Fibroblast of skin of back (primary cell): ENCODE measurements at places on chromosomes 5 and 9.
A peak's percentile ranks its signal among the peaks of the same experiment; 100 is the strongest.

GRCh38 chr5:112551419-112552032, 132.4 kb upstream of the EPB41L4A start:
- DNase-seq, result peak; percentile 56

GRCh38 chr5:82341325-82341724, 63.2 kb upstream of the RPS23 start:
- DNase-seq, result no peak

GRCh38 chr9:93305497-93306020, 121.6 kb downstream of the WNK2 start:
- no peak for DNase-seq

DNA sequence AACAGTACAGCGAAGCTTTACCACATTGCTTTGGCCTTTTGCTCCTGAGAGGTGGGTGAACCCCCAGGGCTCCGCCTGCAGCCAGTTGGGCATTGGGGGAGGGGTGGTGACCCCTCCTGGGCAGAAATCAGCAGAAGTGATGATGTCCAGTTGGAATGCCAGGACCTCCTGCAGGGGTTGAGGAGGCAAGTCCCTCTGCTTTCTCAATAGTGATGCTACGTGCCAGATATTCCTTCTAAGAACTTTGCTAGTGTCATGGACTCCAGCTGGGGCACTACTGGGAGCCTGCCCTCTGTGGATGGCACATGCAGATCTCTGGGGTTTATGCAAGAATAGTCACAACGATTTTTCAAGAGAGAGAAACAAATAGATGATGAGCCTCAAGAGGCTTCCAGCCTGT, 95.6 kb downstream of the NDFIP1 start:
- no peak for DNase-seq

DNA sequence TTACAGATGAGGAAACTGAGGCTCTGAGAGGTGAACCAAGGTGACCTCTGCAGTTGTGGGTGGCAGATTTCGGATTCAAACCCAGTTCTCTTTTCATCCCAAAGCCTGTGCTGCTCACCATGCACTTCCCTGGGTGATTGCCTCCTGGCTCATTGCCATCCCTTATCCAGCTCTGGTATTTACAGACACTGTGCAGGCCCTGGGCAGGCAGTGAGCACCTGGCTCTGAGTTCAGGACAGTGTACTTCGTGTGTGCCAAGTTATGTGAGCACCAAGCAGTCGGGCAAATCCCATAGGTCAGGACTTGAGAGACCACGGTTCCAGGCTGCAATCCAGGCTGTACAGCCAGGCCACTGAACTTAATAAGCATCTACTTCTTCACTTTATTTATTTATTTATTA, 1.4 kb downstream of the LRSAM1 start:
- DNase-seq, result no peak

- DNase-seq, result peak; percentile 8
Observed at GRCh38 chr9:34047864-34048726, 592 bp downstream of the UBAP2 start.

DNA sequence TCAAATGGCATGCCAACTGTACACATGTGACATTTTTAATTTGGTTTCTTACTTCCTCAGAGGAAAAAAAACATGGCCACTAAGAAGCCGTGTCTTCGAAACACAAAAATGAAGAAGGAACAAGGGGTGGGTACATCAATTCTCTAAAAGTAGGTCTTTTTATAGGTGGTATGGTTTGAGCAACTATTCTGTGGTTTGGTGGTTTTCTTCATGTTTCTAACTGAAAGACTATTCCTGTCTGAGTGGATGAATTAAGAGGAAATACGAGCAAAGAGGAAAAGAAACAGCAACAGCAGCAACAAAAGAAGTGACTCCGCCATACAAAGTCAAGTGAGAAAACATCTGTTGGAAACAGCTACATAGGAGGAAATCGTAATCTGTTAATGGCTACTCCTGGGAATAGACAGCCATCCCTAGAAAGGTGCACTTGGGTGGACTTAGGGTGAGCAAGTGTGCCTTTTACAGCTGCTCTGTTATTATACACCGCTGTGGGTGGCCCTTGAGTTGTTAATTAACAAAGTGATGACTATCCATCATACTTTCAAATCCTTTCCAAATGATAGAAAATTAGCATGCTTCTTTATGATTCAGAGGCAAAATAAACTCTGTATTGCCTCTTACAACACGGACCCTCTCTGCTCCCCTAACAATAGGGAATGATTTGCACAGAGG, 575.8 kb downstream of the TLE1 start:
- no peak for DNase-seq

DNA sequence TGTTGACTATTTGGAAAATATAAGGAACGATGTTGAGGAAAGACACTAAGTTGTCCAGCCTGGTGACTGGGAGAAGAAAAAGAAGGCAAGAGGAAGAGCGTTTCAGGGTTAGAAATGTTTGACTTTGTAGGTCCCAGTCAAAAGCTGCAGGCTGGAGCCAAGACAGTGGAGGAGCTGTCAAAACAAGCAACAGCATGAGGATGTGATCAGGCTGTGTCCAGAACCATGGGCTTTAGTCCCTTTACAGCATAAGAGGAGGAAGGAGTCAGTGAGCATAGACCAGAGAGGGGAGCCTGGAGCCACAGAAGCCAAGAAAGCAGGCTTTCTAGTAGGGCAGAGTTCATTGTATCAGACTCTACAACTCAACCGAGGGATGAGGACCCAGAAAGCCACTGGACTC, 658.5 kb downstream of the BNC2 start:
- no peak for DNase-seq

GRCh38 chr5:154228696-154229095, 38.2 kb downstream of the GALNT10 start:
- no peak for DNase-seq

DNA sequence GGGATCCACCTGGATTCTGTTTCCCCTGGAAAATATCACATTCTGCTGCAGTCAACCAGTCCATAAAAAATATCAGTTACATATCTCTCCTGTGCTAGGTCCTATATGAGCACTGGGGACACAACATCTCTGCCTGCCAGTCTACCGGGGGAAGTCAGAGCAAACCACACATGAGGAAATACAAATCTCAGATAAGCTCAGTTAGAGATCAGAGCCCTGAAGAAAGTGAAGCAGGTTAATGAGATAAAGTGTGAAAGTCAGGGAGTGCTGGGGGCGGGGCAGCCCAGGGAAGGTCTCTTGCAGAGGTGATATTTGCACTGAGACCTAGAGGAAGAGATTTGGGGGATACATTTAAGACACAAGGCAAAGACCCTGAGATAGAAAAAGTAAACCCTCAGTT, 67.8 kb upstream of the SLC1A1 start:
- DNase-seq, result no peak

DNA sequence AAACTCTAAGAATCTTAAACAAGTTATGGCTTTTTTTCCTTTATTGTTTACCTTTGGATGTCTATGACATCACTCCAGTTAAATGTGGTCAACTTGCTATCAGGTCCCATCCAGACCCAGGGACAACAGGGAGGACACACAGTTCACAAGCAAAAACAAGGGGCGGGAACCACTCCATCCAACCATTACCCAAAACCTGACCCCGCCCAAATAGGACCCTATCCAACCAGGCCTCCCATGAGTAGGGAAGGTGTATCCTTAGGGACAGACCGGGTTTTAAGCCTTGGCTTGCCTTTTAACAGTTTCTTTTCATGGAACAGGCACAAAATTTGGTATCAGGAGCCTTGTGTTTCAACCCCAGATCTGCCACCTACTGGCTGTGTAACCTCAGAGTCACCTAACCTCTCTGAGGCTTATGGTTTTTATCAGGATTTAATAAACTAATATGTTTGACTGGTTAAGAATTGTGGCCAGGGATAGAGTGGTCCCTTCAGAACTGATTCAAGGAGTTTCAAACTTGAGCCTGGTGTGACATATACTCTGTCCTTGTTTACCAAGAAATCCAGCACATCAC, 127.7 kb upstream of the RAD23B start:
- DNase-seq, result no peak

DNA sequence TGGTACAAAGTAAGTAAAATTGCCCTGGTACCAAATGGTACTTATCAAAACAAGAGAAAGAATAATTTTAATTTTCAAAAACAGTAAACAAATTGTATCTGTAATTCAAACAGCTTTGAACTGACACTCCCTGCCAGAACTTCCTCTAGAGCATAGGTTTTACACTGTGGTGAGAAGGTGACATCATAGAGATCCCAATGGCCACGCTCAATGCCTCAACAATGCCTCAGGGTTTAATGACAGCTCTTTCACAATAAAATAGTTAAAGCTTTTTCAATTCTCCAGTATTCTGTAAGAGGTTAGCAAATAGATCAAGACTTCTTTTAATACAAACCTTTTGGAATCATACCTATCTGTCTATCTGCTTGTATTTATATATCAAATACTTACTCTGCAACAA, 437.1 kb downstream of the PRR16 start:
- peak; percentile 7 for DNase-seq

- no peak for DNase-seq
Observed at GRCh38 chr9:120110520-120110919, 469.4 kb downstream of the CDK5RAP2 start.
